ENCODE measurements at places on chromosomes 5 and 9.

GRCh38 chr5:173320259-173320658 lies 8.0 kb downstream of the STC2 start:
- DNase-seq = no peak

DNA sequence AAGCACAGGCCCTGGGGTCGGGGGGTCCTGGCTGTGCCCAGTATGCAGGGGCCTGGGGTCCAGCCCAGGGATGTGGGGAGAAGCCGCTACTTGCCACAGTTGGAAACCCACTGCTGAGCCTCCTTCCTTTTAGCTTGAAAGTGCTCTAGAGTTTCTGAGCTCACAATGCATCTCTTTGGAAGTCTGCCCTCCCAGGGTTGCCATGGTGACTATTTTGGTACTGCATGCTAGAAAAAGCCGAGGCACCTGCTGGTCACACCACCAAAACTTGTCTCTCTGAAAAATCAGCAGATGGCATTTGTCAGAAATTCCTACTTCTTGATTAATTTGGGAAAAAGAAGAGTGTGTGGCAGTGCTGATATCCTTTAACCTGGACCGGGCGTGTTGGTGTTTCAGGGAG lies 151.8 kb downstream of the SEC61B start:
- no peak for DNase-seq

- no peak for DNase-seq
Measured at GRCh38 chr5:44246986-44247385, 142.2 kb downstream of the FGF10 start.

DNA sequence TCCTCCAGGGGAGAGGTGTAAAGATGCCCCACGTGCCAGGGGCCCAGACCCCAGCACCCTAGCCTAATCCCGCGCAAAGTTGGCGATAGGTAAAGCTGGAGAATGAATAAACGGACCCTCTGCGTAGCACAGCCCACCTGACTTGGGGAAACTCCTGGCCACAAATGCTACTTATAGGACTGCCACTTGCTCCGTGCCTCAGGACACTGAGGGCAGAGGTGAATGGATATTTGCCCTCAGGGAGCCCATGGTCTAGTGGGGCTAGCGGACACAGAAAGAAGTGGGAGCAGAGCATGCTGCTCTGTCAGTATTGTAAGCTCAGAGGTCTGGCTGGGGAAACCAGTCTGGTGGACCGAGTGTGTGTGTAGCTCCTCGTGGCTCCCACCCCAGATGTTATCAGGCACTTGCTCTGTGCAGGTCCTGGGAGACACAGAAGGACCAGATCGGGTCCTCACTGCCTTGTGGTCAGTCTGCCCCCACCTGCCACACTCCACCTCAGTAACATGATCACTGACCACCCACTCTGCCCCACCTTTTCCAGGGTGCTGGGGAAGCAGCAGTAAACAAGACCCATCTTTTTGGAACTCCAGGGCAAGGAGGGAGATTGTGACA lies 841 bp downstream of the GRK6 start:
- DNase-seq = no peak

DNA sequence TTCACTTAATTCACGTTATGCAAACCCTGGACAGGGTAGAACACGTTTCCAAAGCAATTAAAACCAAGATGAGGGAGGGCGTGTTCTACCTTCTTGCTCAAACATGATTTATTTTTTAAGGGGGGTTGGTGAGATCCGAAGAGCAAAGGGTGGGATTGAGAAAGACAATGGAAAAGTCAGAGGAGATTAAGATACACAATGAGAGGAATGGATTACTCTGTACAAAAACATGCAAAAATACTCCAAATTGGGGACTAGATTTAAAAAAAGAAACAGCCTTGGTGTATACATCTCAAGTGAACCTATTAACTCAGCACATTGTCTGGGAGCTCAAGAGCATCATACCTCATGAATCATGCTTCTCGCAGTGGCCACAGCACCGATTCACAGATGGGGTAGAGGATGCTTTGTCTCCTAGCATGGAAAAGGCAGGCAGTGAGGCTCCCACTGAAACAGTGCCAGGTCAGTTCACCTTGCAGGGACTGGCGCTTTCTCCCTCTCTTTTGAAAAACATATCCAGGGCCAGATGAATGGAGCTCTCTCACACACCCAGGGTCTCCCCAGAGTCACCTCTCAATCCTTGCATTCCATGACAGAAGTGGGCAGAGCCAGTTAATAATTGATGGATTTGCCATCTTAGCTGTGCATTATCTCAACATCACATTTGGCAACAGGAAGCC lies 459.7 kb downstream of the BNC2 start:
- no peak for DNase-seq

DNA sequence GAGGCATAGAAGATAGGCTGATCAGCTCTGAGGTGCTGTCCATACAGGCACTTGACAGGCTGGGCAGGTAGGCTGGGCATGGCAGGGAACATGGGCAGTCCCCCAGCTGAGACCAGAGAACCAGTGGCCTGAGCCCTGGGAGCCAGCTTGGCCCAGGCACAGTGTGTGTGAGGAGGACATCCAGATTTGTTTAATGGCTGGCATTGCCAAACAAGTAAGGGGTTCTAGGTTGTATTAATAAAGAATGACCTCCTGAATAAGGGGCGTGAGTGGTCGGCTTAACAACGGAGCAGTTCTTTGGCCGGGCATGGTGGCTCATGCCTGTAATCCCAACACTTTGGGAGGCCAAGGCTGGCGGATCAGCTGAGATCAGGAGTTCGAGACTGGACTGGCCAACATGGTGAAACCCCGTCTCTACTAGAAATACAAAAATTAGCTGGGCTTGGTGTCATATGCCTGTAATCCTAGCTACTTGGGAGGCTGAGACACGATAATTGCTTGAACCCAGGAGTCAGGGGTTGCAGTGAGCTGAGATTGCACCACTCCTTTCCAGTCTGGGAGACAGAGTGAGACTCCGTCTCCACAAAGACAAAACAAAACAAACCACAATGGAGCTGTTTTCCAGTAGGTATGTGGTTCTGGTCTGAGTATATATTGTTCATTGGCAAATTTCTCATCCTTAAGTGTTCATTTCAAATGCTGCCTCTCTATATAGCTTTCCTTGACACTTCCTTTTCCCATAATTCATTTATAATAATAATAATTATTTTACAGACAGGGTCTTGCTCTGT lies 56.2 kb downstream of the ANGPTL2 start:
- DNase-seq = no peak

- no peak for DNase-seq
Measured at GRCh38 chr9:116059466-116059865, 94.1 kb upstream of the PAPPA start.

GRCh38 chr5:110768138-110768860 lies 29.5 kb downstream of the SLC25A46 start:
- DNase-seq = no peak

DNA sequence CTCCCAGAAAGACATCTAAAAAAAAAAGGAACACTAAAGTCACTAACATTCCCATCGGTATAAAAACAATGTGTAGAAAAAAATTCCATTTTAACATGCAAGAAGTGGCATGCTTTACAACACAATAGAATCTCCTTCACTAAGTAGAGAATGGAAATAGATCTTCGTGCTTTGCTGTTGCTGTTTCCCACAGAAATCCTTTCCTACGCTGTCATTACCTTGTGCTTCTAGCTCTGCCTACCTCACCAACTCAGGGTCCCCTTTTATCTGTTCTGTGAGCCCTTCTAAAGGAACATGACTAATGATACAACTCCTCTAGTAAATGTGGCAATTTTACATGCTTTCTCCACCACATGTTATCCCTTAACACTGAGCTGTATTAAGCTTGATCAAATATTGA lies 202.9 kb downstream of the MCTP1 start:
- DNase-seq = no peak

- no peak for DNase-seq
Measured at GRCh38 chr9:71634752-71635151, 133.6 kb downstream of the CEMIP2 start.

- DNase-seq = no peak
Measured at GRCh38 chr9:24500761-24501160, 44.9 kb downstream of the IZUMO3 start.

DNA sequence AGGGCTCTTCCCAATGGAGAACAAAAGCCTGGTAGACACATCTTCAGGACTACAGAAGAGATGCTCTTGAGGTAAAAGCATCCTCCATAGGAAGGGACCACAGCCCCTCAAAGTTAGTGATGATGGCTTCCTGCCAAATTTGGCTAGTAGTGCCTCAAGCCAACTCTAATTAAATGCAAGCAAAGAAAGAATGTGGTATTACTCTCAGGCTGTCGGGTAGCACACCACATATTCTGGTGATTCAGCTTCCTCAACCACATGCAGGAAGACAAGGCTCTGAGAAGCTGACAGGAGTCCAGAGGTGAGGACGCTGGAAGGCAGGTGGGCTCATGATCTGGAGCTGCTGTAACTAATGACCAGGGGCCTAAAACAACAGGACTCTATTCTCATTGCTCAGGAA lies 37.2 kb upstream of the S1PR3 start:
- DNase-seq = no peak

DNA sequence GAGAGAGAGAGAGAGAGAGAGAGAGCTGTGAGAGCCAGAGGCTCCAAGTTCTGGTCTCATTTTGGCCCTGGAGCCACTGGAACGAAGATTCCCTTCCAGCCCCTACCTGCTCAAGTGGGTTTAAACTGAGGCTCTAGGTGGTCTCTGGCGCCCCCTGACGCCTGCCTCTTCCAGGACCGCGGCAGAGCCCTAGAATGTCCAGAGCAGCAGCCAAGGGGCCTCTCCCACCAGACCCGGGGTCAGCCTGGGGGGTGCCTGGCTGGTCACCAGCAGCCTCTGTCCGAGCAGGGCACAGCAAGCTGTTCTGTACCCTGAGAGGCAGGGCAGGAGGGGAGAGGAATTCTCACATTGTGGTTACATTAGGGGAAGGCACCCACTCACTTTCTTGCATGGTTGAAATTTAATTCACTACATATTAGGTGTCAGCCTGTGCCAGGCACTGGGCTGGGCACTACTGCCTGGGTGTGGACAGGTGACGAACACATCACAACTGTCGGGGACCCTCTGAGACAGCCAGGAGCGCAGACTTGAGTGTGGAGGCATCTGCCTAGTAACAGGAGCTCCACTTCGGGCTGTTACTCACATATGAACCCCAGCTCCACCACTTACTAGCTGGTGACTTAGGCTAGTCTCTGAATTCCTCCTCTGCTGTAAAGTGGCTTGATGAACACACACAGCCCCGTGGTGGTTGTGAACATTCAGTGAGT lies 44.5 kb downstream of the AMBP start:
- no peak for DNase-seq

DNA sequence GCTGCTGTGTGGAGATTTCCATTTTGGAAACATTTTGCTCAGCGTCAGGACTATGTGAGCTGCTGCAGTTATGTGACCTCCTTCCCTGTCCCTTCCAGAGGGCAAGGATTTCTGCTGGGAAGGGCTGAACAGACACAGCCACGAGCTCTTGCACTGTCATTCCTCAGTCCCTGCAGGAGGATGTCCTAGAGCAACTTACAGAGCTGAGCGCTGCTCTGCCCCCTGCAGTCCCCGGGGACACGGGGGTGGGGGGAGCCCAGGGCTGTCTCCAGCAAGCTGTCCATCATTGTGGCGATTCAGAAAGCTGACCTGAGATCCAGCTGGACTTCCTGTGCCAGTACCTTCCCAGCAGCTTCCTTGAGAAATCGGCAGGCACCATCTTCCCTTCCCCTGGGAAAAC lies 28.0 kb upstream of the MAP1B start:
- DNase-seq = no peak

GRCh38 chr5:97044052-97044451 lies 98.4 kb downstream of the LIX1 start:
- no peak for DNase-seq

DNA sequence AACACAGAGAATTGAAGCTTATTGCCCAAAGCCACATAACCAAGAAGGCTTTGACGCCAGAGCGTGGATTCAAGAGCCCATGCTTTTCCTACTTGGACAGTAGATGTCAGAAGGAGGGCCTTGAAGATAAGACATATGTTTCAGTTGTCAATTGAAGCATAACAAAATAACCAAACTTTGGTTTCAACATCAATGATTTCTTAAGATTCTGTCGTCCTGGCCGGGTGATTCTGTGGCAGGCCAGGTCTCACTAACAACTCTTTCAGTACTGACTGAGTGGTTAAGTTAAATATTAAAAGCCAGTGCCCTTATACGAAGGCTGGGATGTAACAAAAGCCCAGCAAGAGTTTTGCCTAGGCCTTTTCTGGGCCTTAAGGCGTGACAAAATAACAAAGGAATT lies 94.0 kb downstream of the RCL1 start:
- no peak for DNase-seq

DNA sequence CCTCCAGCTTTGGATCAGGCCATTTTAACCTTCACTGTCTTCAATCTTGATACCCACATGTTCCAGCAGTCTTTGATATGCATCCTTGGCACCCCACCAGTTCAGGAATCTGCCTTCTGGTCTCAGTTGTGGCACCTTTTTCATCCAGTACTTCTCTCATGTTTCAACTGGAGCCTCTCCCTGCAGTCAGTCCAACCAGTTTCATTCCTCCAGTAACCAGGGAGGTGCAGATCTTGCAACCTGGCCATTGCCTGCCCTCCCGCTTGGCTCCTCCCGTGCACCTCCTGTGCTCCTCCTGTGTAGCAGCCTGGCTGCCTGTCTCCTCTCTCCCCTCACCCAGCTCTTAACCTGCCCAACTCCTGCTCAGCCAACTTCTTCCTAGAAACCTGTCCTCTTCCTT lies 20.2 kb downstream of the FUBP3 start:
- no peak for DNase-seq

GRCh38 chr9:127136880-127137639 lies 14.6 kb upstream of the ANGPTL2 start:
- DNase-seq = no peak

DNA sequence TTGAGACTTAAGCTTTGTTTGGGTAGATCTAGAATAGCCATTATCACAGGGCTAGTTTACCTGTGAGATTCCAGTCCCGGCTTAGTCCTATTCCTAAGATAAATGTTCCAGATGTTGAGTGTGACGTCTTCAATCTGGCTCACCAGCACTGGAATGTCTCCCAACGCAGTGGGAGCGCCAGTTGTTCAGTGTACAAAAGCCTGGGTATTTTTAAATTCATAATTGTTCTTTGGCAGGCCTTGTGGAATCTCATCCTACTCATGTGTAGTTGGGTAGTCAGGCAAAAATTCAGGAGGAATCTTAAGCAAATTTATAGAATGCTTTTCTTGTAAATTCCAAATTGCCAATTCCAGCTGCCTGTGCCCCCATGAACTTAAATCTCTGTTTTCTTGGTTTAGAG lies 272.6 kb upstream of the KCNN2 start:
- no peak for DNase-seq

DNA sequence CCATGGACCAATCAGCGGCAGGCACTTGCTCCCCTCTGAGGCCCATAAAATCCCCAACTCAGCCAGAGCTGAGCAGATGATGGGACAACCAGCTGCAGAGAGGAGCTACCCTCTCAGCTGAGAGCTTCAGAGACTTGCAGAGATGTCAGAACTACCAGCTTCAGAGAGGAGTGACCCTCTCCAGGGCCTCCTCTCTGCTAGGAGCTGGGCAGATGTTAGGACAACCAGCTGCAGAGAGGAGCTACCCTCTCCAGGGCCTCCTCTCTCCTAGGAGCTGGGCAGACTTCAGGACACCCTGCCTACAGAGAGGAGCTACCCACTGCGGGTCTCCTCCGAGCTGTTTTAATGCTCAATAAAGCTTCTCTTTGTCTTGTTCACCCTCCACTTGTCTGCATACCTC lies 3.0 kb upstream of the AUH start:
- DNase-seq = no peak

Measured in CD4-positive, alpha-beta T cell treated with Interleukin-2 at 100 ng/mL for 4 hours (primary cell).